ENCODE measurements at places on chromosomes 2 and 18.
A peak's percentile ranks its signal among the peaks of the same experiment; 100 is the strongest.

- DNase-seq = no peak
Measured at GRCh38 chr2:99700482-99701398, 210.9 kb upstream of the REV1 start.

- DNase-seq = no peak
Measured at GRCh38 chr2:72765997-72766609, 59.7 kb downstream of the EXOC6B start.

- DNase-seq = no peak
Measured at GRCh38 chr2:120873958-120874887, 138.6 kb downstream of the GLI2 start.

GRCh38 chr2:186848873-186849578 lies at the start of gene ZSWIM2:
ZSWIM2 (minus strand) TSS chr2:186849170; CDS start chr2:186849130, 40 bp downstream.
- peak; percentile 76 for DNase-seq

- no peak for DNase-seq
Measured at GRCh38 chr2:173866874-173867618, 98.1 kb downstream of the SP3 start.

DNA sequence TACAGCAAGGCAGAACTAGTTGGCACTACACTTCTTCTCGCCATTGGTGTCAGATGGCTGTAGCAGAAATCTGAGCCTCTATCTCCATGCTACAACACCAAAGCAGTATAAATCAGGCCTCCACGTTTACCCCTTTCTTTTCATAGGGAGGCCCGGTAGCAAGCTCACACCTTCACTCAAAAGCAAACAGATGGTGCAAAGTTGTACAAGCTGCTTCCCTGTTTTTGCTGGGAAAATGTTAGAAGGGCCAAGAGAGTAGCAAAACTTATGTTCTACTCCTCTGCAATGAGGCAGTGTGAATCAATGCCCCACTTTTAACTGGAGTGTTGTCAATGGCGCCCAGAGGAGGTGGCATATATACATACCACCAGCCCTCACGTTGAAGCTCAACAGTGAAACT lies 369.6 kb upstream of the NRXN1 start:
- no peak for DNase-seq

DNA sequence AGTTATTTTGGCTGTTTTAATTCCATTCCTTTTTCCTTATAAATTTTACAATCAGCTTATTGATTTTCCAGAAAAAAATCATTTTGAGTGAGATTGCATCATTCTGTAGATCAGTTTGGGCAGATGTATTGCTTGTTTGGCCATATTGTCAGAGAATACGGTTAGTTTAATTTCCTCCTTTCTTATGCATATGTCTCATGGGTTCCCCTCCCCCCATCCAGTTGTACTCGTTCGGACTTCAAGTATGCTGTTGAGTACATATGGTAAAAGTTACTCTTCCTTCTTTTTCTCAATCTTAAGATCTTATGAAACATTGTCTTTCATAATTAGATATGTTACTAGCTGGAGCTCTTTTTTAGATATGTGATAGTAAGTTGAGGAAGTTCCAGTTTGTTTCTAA lies 131.2 kb upstream of the TTC27 start:
- no peak for DNase-seq

DNA sequence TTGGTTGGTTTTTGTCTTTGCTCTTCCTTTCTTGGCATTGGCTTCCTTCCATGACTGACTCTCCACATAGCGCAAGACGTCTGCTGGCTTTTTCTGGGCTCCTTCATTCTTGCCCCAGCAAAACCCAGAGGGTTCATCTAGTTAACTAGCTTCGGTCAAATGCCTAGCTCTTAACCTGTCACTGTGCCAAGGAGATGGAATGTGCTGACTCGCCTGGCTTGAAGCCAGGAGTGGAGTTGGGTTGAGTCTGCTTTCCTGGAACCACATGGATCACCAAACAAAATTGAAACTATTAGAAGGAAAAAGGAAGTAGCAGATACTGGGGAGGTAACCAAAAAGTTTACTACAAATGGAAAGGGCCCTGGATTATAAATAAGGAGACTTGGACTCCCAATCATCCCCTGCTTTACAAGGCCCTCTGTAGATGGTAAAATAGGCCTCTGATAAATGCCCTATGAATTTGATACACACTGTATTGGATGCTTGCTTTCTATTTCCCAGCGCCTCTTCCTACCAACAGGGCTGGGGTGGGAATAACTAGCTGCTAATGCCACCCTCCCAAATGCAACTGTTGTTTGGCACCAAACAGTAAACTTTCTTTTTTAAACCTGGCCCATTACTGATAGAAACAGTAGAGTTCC lies 11.3 kb downstream of the MALT1 start:
- DNase-seq = no peak

DNA sequence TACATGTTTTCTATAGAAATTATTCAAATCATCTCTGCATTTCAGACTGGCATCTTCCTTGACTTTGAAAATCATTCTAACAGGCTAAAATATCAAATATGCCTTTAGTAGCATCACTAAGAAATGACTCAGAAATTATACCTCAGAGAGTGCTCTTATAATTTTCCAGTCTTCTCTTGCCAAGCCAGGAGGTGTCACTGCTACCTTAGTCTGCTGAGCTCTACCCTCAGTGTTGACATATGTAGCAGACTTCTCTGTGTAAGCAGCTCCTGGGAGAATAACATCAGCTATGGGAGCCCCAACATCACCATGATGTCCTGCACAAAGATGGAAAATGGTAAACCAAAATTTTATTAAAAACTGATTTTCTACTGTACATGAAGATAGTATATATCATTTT lies 31.6 kb downstream of the NDUFS1 start:
- no peak for DNase-seq

DNA sequence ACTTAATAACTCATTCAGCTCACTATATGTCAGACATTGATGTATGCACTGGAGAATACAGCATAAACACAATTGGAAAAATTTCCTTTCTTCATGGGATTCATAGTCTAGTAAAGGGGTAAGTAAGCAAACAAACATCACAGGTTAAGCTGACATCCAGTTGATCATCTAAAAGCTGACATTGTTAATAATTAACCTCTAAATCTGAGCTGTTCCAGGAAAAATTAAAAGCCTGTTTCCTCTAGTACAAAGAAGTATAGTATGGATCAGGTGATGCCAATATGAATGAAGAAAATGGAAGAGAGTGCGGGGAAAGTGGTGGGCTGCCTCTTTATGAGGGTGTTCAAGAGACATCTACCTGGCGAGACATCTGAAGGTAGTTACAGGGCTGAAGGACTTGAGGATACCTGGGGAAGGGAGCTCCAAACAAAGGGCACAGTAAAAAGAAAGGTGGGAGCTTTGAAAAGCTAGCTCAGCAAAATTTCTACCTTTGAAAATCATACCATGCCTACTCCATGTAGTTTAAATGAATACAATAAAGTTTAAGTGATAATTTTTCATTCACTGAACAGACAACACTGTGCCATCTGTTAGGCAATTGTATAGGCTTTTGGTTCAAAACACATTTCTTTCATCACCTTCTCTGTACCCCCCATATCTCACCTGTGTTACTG lies 619.3 kb downstream of the TRIB2 start:
- DNase-seq = no peak

- no peak for DNase-seq
Measured at GRCh38 chr2:16205631-16206030, 265.3 kb downstream of the MYCN start.

DNA sequence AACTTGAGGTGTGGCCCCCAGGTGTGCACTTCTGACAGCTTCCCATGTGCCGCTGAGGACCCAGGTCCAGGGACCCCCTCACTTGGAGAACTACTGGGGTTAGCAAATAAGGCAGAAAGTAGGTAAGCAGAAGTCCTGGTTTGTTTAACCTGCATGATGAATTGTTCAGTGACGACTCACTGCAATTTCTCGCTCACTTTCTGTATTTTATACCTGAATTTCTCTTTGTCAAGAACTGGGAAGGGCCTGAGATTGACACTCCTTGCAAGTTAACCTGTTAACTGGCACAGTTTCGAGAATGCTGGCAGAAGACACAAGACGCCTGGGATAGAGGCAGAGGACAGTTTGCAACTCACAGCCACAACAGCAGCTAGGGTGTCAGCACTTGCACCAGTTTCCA lies 164.5 kb upstream of the NCK2 start:
- DNase-seq = no peak

GRCh38 chr2:233673896-233674295 lies 2.2 kb downstream of the UGT1A9 start:
- no peak for DNase-seq

DNA sequence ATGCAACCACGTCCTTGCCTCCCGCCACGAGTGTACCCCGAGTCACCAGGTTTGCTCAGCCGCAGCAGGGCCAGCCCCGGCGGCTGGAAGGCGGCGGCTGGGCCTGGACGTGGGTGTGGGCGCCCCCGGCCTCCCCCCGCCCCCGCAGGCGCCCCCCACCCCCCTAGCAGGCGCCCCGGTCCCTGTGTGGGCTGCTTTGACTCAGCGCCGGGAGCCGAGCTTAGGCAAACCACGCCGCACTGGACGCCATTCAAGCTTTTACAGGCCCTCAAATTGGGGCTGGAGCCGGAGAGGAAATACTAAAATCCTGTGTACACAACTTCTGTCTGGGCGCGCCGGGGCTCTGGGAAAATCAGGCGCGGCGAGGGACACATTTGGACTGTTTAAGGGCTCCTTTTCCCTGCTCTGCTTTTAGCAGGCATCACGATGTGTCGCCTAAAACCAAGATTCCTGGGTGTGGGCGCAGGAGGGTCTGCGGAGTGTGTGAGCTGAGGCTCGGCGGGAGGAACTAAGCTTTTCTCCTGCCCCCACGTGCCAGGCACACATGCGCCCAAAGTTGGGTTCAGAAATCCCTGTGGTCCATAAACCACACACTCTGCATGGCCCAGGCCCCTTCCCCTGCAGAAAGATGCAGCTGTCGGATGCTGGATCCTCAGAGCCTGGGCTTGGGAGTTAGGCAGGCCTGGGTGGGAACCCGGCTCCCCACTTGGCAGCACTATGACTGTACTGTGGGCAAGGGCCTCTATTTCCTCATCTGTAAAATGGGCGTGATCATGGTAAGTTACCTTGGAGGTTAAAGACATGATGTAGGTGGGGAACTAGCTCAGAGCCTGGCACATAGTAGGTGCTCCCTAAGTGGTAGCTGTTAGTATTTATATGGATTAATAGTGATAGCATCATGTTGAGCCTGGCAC lies 57.6 kb downstream of the ATOH8 start:
- DNase-seq = no peak

- DNase-seq = no peak
Measured at GRCh38 chr2:149651229-149651628, 63.7 kb upstream of the MMADHC start.

- no peak for DNase-seq
Measured at GRCh38 chr2:42947809-42948600, 155.6 kb upstream of the HAAO start.

DNA sequence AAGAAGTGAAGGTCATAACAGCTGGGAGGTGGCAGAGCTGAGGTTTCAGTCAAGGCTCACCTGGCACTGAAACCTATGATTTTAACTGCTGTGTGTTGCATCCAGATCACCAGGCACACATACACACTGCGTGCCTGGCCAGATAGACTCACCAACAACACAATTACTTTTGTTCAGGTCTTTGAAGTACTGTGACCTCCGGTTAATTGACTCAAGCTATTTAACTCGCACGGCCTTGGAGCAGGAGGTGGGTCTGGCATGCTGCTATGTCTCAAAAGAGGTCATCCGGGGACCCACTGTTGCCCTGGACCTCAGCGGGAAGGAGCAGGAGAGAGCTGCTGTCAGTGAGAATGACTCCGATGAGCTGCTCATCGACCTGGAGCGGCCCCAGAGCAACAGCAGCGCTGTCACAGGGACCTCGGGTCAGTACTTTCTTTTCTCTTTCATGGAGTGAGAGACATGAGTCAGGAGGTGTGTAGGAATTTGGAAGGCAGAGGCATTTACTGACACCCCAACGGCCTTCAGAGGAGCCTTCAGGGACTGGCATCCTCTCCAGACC lies 104.1 kb downstream of the ESCO1 start:
- DNase-seq = no peak

DNA sequence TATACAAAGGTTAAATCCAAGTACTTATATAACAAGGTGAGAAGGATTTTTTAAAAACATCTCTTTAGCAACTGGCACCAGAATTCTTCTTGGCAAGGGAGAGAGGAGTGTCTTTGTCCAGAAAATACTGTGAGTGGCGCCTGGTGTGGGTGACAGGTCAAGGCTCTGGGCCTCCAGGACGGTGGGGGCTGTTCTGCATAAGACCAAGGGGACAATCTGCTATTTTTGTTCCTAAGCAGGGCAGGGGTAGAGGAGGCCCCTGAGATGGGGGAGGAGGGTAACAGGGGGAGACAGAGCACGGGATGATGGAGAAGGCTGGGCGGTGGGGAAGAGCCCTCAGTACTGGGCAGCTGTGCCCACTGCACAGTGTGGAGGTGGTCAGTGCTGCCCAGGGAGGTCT lies 51.6 kb upstream of the TAF1B start:
- DNase-seq = no peak

DNA sequence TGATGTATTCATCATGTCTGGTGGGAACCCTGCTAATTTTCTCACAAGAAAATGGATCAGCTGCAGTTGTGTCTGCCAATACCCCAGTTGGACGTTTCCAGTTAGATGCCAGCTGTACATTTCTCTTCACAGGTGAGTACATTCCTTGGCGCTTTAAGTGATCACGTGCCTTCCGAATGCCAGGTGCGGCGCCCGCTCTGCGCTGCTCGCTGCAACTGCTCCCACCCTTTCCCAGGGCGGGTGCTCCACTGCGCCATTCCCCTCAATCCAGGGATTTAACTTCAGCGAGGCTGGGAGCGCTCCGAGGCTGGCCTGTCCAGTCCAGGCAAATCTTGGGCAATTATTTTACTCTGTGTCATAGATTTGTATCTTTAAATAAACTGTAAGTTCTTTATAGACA lies 225.0 kb upstream of the RAB6C start:
- DNase-seq = no peak
